Activated naive CD4-positive, alpha-beta T cell treated with anti-CD3 and anti-CD28 coated beads for 36 hours (primary cell): ENCODE measurements at places on chromosomes 5 and 9.

- DNase-seq: no peak
Measured at GRCh38 chr9:69622676-69623075, 49.5 kb downstream of the APBA1 start.

DNA sequence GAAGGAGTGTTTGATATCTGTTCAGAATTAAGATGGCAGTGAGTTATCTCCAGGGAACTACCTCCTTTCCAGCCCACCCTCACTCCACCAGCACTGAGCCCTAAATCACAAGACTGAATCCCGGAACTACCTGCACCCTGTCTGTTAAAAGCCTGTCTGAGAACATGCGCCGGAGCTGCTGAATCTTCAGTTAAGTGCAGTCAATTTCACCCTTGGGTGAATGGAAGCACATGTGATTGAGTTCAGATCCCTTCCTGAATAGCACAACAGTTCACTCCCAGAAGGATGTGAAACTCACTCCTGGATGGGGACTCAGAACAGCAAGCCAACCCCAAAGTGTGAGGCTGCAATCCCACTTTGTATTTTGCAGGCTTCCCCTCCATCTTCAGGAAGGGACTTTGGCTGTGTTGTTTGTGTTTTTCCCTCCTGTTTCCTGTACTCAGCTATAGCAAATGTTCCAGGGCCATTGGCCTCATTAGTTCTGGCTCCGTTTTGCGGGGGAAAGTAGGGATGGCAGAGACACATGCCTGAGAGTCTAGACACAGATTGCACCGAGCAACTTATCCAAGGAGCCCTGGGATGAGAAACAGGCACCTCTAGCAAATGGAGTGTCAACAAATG is 43.4 kb downstream of the DPYSL3 start:
- DNase-seq: no peak

GRCh38 chr5:43646992-43647391 is 44.0 kb downstream of the NNT start:
- no peak for DNase-seq

GRCh38 chr5:97844797-97845196 is 661.8 kb upstream of the RIOK2 start:
- DNase-seq: no peak

DNA sequence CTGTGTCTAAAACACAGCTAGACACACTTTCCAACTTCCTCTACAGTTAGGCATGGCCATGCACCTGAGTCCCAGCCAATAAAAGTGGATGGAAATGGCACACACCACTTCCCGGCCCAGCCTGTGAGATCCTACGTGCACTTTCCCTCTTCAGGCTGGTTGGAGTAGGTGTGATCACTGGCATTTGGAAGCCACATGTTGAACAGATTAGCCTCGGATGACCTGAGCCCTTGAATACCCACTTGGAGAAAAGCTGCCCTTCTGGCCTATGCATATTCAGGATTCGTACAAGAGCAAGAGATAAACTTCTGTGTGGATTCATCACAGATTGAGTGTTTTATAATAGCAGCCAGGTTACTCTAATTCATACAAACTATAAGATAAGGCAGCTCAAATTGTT is 359.0 kb upstream of the SLC30A5 start:
- DNase-seq: no peak

DNA sequence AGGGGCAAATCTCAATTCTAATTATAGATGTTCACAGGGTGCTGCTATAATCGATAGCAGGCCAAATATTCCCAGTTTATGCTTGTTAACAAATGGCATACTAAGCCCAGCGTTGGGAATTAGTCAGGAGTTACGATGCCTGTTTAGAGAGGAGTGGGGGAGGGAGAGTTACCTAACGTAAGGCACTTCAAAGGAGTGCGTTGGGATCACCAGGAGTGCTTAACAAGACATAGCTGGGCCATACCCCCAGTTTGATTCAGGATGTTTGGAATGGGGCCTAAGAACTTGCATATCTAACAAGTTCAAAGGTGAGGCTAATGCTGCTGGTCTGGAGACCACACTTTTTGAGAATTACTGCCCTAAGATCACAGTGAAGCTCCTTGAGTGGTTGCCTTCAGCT is 14.5 kb upstream of the SRP19 start:
- no peak for DNase-seq

DNA sequence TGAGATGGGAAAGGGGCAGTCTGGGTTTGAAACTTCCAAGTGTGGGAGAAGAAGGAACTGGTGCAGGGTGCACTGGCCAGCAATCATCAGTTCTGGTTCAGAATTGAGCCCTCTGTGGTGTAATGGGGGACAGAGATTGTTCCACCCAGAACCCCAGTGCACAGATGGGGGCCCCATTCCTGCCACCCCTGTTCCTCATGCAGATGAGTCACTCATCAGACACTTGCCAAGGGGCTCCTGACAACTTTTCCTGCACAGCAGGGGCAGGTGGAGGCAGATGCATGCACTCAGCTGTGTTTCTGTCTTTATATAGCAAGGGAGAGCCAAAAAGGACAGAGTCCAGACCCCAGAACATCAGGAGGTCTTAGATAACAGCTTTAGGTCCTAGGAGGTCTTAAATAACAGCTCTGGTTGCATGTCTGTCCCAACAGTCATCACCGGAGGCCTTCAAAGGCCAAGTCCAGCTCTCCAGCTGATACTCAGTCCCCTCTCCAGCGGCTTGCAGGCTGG is 252.9 kb downstream of the HSPA4 start:
- no peak for DNase-seq

DNA sequence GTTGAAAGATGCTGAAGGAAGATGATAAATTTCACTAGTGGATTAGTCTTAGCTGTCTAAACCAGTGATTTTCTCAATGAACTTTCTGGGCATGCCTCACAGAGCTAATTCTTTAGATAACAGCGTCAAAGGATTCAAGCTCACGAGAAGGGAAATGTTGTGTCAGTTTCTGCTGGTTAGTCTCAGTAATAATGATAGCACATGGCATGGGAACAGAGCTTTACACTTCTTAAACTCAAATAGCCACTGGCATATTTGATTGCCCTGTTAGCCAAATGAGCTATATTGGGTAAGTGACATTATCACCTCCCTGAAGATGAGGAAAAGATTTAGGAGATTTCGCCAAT is 139.3 kb upstream of the NR3C1 start:
- no peak for DNase-seq

GRCh38 chr5:109267283-109267682 is 142.5 kb downstream of the PJA2 start:
- DNase-seq: no peak

GRCh38 chr9:114187827-114188226 is 32.5 kb downstream of the COL27A1 start:
- no peak for DNase-seq

DNA sequence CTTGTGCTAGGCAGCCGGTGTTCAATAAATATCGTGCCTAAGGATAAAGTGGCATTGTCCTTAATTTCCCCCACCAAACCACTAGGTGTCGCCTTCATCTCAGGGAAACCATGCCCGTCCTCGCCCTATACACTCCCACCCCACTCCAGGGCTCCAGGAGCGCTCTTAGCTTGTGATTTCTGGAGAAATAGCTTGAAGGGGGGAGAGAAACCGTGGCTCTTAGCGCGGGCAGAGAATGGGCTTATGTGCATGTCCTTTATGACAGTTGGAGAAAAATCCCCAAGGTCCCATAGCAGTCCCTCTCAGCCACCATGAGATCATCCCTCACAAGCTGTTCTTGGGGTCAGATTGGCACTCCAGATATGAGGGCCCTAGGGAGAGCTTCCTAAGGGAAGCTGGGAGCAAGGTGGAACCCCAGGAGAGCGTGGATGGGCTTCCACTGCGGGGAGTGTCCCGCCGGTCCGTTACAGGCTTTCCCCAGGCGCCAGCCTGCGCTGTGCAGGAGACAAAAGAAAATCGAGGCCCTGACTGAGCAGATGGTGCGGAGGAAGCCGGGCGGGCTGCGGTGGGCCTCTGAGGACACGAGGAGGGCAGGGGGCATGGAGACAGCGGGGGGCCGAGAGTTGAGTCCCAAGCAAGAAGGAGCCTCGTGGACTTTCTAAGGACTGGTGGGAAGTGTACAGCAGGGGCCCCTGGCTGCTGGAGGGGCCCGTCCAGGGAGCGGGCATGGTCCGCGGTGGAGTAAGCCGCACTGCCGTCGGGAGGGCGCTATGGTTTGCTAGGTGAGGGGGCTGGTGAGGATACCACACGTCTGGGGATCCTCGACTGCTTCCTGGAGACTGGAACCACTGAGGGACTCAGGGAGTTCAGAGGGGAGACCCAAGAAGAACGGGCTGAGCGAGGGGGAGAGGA is 750 bp upstream of the NPR2 start:
- peak; percentile 69 for DNase-seq

DNA sequence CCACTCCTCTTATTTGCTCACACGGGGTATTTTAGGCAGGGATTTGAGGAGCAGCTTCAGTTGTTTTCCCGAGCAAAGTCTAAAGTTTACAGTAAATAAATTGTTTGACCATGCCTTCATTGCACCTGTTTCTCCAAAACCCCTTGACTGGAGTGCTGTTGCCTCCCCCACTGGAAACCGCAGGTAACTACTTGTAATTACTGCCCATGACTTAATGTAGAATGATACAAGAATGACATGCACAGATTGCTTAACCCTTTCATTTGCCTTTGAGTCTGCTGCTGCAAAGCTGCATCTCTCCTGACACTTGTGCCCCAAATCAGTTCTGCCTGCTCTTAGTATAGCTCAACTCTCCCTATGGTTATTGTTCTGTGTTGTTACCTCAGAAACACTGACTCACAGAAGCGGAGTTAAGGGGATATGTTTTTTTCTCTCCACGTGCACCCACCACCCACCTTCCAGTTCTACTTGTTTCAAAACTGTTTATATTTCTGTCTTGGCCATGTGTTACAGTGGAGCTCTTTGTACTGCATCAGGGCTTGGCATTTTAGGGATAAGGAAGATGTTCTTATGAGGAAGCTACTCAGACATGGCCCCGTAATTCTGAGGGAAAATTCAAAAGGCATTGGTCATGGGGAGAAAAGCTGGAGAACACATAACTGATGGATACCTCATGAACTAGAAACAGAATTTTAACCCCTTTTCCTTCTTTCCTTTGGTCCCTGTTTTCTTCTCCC is 2.3 kb downstream of the ADRB2 start:
- DNase-seq: no peak

DNA sequence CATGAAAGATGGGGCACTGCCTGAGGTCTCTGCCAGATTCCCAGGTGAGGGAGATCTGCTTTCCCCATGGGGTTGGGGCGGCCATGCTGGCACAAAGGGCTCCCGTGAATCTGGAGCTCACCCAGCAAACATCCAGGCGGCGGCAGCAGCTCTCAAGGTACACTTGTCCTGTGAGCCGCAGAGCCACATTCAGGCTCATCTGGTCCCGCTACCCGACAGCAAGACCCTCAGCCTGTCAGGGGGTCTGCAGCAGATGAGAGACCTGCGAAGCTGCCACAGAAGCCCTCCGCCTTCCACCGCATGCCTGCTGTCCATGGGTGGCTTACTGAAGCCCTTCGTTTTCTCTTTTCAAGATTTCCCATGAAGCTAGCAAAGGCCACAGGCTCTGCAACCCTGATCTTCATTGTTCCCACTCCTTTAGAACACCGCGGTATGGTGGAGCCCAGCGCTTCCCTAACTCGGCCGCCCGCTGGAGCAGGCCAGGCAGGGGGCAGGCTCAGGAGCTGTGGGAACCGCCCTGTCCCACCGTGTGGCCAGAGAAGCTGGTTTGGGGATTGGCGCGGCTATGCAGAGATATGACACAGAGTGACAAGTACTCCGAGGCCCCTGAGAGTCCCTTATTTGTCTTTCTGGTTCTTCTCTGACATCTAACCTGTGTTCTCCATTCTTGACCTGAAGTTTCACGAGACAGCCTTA is 8.8 kb downstream of the LRRC14B start:
- DNase-seq: no peak

- DNase-seq: no peak
Measured at GRCh38 chr9:88435336-88435735, 47.1 kb downstream of the SPIN1 start.

DNA sequence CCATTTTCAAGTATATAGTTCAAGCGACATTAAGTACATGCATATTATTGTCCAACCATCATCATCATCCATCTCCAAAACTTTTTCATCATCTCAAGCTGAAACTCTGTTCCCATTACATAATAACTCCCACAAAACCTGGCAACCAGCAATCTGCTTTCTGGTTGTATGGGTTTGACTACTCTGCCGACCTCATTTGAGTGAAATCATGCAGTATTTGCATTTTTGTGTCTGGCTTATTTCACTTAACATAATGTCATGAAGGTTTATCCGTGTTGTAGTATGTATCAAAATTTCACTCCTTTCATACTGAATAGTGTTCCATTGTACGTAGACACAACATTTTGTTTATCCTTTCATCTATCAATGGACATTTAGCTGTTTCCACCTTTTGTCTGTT is 74.8 kb downstream of the SGCD start:
- no peak for DNase-seq

DNA sequence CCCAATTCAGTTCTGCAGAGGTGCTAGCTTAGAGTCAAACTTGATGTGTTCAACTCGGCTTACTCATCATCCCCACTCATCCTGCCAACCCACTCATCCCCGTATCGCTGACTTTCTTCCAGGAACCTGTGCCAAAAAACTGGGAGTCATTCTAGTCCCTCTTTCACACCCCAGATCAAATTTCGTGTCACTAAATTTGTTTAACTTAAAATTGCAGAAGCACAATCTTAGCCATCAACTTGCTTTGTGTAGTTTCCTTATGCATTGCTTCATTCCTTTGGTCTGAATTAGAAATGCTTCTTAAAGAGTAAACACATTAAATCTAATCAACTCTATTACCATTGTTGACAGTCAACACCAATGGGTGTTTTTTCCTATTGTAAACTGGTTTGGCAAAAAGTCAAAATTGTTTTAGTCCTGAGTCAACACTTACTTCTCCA is 162.4 kb downstream of the TTC39B start:
- no peak for DNase-seq

GRCh38 chr9:107534510-107535078 is 45.0 kb upstream of the KLF4 start:
- DNase-seq: no peak

DNA sequence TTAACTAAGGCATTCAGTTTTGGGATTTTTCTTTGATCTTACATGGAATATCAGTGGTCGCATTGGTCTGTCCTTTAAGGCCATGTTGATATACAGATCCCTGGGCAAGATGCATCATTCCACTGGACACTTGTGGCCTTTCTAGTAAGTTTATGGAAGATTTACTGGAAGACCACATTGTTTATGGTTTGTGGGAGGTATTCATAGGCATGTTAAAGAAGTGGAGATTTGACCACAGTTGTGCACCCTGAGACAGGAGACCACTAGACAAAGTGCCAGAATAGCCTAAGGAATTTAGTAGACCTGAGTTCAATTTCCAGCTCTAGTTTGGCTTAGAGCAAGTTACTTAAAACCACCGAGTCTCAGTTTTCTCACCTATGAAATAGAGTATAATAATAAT is 383.1 kb upstream of the PAPPA start:
- no peak for DNase-seq

GRCh38 chr5:150789943-150790611 is 11.5 kb downstream of the SMIM3 start:
- DNase-seq: peak; percentile 92
